ENCODE measurements at places on chromosomes 1 and 21. TPM values are rescaled to one million over a fixed set of nuclear protein-coding genes. Genes with fewer than 3 reads are reported as not detected.

- DNase-seq = no peak
Measured at GRCh38 chr1:220516722-220517042, 11.3 kb upstream of the MARK1 start.

DNA sequence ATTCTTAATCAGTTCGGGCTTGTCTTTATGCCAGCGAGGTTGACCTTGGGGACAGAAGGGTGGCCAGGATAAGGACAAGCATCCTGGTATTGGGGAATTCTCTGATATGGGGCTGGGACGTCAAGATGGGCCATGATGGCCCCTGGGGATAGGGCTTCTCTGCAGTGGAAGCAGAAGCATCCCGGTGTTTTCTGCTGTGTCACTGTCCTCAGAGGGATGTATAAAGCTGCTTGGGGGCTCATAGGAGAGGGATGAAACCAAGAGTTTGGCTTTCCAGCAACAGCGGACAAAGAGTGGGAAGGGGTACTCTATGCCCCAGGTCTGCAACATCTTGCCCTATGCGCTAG is 1.4 kb upstream of the ATP1B1 start:
- DNase-seq = no peak

DNA sequence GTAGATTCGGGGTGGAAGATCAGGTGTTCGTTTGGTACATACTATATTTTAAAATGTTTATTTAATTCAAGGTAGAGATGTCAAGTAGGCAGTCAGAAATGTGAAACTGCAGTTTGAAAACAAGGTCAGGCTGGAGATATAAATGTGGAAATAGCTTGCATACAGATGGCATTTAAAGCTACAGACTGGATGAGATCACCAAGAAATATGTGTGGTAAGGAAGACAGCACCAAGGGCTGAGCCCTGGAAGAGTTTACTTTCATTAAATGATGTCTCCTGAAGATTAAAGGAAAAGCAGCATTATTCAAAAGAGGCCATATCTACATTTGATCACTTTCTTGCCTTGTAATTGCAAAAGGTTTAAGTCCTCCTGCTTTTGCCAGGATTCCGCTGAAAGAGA is 271.3 kb downstream of the PTBP2 start:
- DNase-seq = no peak

DNA sequence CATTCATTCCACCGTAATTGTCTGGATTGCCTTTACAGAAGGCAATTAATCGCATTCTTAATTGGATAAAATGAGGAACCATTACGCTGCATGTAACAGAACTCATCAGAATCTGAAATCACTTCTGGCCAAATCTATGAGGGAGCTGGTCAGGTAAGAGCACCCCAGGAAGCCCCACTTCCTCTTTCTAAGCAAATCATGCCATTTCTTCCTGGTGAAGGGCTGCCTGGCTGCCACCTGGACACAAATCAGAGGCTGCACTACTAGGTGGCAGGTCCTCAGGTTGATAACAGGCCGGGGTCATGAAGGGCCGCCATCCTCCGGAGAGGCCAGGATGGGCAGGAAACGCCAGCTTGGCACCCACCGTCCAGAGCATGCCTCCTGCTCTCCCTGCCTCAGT is 73.7 kb downstream of the CAPZB start:
- no peak for DNase-seq

GRCh38 chr1:80375662-80376061 is 1369.1 kb upstream of the ADGRL4 start:
- DNase-seq = no peak

DNA sequence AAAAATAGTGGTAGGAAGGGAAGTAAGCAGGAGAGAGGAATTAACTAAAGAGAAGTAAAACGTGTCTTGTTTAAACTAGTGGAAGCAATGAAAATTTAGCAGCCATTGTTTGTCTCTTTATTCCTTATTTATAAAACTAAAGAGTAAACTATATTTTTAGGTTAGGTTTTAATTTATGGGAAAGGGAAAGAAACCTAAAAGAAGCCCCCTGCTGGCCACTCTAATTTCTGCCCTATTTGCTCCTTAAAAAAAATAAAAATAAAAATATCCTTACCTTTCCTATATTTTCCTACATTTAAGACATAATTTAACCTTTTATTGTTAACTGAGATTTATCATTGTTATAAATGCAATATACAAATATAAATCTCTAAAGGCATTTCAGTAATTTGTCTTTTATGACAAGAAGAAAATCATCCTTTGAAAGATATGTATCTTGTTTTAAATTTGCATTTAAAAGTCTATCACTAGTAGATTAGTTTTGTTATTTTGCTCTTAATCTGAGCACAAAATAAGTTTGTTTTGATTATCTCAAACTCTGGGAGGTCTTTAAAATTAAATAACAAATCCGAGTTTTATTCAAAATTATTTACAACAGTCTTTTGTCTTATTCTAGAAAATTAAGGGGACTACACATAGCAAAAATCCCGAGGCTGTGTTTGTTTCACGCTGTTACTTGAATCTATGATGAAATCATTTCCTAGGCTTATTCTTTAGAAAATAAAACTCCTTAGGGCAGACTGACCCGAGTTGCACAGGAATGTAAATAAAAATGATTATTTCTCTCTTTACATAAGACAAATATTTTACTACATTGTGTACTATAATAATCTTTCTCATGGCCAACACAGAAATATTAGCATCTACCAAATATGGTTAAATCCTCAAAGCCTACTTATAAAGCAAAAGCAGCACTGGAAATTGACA is 201.7 kb downstream of the NRIP1 start:
- no peak for DNase-seq

The TFAP2E gene
- 1.6 TPM for total RNA-seq

The OR2T27 gene
- not detected for total RNA-seq

DNA sequence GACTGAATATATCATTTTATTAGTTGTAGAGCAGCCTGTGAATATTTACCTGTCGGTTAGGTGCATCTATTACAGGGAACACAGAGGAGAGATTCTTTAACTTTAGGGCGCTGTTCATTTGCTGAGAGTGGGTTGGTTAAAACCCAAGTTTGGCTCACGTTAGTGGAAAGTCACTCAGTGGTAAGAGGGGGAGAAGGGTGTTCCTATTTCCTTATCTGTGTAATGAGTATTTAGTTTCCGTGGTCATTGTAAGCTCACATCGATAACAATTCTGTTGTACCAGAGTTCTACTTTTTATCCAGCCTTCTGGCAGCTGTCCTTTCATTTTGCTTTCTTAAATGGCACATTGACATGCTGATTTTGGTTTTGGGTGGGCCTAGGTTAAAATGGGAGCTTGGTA is 773.2 kb upstream of the ADAMTS5 start:
- no peak for DNase-seq

DNA sequence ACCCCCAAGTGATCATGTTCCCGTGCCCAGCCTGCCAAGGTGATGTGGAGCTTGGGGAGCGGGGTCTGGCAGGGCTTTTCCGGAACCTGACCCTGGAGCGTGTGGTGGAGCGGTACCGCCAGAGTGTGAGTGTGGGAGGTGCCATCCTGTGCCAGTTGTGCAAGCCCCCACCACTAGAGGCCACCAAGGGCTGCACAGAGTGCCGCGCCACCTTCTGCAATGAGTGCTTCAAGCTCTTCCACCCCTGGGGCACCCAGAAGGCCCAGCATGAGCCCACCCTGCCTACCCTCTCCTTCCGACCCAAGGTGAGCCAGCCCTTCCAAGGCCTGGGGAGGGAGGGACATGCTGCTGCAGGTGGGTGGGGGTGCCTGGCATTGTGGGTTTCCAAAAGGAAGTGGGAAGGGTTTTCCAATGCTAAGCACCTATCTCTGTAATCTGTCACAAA is 2.3 kb downstream of the TRIM46 start:
- DNase-seq = no peak

DNA sequence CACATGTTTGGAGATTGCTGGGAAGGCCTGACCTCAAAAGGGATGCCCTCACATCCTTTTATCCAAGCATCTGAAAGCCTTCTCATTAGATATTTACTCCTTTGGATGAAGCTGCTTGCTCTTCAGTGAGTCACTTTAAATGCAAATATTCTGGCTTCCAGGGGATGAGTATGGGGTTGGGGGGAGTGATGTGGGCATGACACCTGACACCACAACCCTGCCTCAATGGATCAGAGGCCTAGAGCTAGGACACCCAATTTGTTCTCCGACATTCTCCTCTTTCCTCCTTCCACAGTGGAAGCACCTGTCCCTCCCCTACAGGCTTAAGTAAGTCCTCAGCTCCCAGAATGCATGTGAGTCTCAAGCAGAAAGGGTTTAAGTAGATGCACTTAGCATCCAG is 238.3 kb downstream of the OMA1 start:
- DNase-seq = no peak

GRCh38 chr1:95832370-95832769 is 598.4 kb downstream of the RWDD3 start:
- DNase-seq = no peak

DNA sequence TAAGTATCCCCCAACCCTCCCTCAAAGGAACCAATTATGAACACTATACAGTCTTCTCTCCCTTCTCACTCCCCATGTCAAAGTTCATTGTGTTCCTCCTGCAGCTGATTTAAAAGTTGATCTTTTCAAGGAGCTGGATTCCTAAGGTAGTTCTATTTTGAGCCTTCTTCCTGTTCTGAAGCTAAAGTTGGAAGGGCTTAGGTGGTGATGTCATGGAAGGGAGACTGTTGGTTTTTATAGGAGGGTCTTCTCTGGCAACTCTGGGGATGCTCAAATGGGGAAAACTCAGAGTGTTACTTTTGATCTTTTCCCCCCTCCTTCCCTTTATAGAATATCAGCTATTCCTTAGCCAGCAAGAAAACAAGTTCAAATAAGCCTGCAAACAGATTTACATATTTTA is 83.0 kb upstream of the AK4 start:
- no peak for DNase-seq

Measured in ovary (tissue), 10 donors.